ENCODE measurements at places on chromosomes 11 and 22.

- H3K4me3 ChIP-seq = no peak overlapping the region
- DNase-seq = no peak
- no peak overlapping the region for H3K27ac ChIP-seq
- H3K27me3 ChIP-seq = peaks cover 2% of the 10 kb centered on the region
Observed at GRCh38 chr22:44385781-44386180, 73.0 kb upstream of the SHISAL1 start.

GRCh38 chr11:30565027-30565426, 21.1 kb downstream of the MPPED2 start:
- H3K4me1 ChIP-seq = no peaks in the 10 kb centered on the region
- H3K27me3 ChIP-seq = no peaks in the 10 kb centered on the region
- H3K36me3 ChIP-seq = no peaks in the 10 kb centered on the region
- H3K27ac ChIP-seq = no peak overlapping the region
- no peak overlapping the region for H3K4me3 ChIP-seq

DNA sequence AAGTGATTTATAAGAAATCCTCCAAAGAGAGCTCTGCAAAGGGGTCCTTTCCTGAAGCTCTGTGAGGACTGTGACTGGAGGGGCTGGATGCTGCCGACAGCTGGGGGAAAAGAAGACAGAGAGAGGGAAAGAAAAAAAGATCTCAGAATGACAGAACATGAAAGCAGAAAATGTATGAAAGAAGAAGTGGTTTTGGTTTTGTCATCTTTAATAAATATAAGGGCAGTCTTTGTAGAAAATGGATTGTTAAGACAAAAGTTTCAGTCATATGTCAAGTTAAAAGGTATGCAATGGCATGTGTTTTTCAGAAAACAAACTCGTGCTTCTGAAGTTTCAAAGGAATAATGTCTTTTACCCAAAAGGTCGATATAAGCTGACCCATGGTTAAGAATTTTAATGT, 105.5 kb downstream of the CCDC83 start:
- H3K4me3 ChIP-seq = no peak overlapping the region
- no peak for DNase-seq
- no peaks in the 10 kb centered on the region for H3K4me1 ChIP-seq
- H3K27me3 ChIP-seq = no peaks in the 10 kb centered on the region
- no peak overlapping the region for H3K27ac ChIP-seq

- no peak overlapping the region for H3K4me3 ChIP-seq
- no peak overlapping the region for H3K27ac ChIP-seq
- H3K36me3 ChIP-seq = no peaks in the 10 kb centered on the region
- DNase-seq = no peak
- no peaks in the 10 kb centered on the region for H3K4me1 ChIP-seq
Observed at GRCh38 chr11:90284171-90284570, 61.3 kb upstream of the CHORDC1 start.

DNA sequence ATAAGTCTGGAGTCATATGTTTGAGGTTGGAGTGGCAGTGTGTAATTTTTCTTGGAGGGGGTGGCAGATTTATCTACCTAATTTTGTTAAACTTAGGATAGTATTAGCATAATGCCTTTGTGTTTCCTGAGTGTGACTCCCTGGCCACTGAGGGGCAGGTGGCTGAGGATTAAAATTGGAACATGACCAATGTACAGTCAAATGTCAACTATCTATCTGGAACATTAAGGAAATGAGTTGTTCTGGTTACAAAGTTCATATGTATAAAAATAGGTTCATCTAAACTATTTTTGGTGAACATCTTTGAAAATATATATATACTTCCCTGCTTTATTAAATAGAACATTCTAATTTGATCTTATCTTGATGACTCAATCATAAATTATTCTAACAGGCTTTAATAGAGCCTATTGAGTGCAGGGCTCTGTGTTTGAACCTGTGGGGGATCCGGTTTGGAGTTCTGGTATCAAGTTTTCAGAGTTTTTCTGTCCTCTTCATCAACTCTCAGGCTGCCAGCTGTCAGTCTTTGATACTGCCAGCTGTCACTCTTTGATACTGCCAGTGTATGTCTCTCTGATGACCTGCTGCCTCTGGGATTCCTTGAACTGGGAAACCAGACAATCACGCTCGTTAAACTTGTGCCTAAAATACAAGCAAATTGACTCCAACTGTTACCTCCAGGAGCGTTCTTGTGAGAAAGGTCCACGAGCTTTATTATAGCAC, 309.6 kb downstream of the METTL15 start:
- no peaks in the 10 kb centered on the region for H3K36me3 ChIP-seq
- H3K27me3 ChIP-seq = no peaks in the 10 kb centered on the region
- no peak for DNase-seq
- H3K27ac ChIP-seq = no peak overlapping the region
- H3K4me3 ChIP-seq = no peak overlapping the region

- no peak overlapping the region for H3K4me3 ChIP-seq
- no peak for DNase-seq
- peaks cover 10% of the 10 kb centered on the region for H3K27me3 ChIP-seq
- H3K27ac ChIP-seq = no peak overlapping the region
Observed at GRCh38 chr11:86670181-86670580, 2.2 kb downstream of the ME3 start.

DNA sequence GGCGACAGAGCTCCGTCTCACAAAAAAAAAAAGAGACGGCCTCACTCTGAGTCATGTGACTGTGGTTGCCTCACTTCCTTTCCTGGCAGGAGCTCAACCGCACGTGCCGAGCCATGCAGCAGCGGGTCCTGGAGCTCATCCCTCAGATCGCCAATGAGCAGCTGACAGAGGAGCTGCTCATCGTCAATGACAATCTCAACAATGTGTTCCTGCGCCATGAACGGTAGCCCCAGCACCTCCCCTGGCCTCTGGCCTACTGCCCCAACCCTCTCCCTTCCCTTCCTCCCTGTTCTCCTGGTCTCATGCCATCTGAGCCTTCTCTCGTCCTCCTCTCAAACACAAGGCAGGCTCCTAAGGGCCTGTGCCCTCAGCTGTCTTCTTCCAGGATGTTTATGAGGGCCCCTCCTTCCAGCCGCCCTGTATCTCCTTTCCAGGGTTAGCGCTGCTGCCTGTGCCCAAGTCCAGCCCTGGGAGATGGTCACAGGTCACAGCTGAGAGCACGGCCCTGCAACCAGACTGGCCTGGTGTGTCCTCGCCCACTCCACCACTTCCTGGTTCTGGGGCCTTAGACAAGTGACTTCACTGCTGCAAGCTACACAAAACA, 30.7 kb downstream of the TOM1 start:
- no peak overlapping the region for H3K4me3 ChIP-seq
- H3K36me3 ChIP-seq = peaks cover 62% of the 10 kb centered on the region
- no peaks in the 10 kb centered on the region for H3K27me3 ChIP-seq
- peaks cover 38% of the 10 kb centered on the region for H3K4me1 ChIP-seq
- peak; percentile 86 for DNase-seq

DNA sequence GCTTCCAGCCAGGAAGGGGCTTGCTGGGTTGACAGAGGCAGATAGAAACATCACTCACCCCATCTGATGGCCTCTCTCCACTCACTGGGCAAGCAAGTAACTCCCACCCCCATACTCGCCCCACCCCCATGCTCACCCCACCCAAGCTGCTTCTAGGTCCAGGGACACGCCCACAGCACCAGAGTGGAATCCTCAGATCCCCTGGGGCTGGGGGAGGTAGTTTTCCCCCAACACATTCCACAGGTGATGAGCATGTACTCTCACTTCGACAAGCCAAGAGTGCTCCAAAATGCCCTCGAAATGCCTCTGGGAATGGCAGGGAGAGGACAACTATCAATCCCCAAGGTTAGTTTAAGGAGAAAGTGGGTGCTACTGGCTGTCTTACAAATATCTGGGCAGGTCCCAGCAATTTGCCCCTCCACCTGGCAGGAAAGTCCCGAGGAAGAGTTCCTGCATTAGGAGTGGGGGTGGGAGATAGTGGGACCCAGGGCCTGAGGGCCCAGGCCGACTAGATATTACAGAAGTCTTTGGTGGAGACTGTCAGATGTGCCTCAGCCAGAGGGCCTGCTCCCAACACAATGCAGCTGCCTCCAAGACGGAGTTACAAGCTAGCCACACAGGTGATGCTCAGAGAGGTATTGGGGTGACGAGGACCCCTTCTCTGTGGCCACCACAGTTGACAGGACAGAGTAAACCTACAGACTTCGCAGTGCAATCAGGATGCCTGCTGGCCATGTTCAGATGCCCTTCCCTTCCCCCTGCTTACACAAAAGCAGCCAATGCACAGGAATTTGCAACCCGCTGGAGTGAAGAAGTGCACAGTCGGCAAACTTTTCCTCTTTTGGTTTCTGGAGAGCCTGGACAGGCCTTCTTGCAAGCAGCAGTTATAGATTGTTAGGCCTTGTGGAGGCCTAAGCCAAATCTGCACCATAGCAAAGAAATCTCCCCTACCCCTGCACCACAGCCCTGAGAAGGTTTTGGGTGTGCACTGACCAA, 2.9 kb upstream of the LMO1 start:
- no peak overlapping the region for H3K27ac ChIP-seq
- H3K4me1 ChIP-seq = peaks cover 23% of the 10 kb centered on the region
- no peak overlapping the region for H3K4me3 ChIP-seq
- peaks cover 24% of the 10 kb centered on the region for H3K27me3 ChIP-seq
- no peaks in the 10 kb centered on the region for H3K36me3 ChIP-seq

- no peaks in the 10 kb centered on the region for H3K4me1 ChIP-seq
- no peaks in the 10 kb centered on the region for H3K27me3 ChIP-seq
- no peak overlapping the region for H3K27ac ChIP-seq
- H3K4me3 ChIP-seq = no peak overlapping the region
- DNase-seq = no peak
- no peaks in the 10 kb centered on the region for H3K36me3 ChIP-seq
Observed at GRCh38 chr11:2762451-2762850, 62.7 kb upstream of the KCNQ1OT1 start.

DNA sequence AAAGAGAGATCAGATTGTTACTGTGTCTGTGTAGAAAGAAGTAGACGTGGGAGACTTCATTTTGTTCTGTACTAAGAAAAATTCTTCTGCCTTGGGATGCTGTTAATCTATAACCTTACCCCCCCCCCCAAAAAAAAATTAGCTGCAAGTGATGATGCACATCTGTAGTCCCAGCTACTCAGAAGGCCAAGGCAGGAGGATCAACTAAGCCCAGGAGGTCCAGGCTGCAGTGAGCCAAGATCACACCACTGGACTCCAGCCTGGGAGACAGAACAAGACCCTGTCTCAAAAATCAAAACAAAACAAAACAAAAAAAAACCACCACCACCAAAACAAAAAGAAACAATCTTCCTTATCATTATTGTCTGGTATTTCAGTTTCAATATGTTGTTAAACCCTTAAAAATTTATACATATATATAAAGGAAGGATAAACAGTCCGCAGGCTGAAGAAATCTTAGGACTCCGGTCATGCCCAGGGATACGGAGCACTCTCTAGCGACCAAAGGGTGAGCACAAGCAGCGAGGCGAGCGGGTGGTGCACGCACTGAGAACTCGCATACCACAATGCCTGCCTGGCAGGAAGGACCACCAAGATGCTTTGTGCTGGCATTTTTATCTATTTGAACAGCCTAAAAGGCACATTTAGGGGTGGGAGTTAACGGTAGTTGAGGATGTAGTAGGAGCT, 6.4 kb downstream of the POLDIP3 start:
- no peak for DNase-seq
- H3K27me3 ChIP-seq = no peaks in the 10 kb centered on the region
- peaks cover 36% of the 10 kb centered on the region for H3K36me3 ChIP-seq
- peaks cover 40% of the 10 kb centered on the region for H3K4me1 ChIP-seq

- H3K27me3 ChIP-seq = no peaks in the 10 kb centered on the region
- no peaks in the 10 kb centered on the region for H3K36me3 ChIP-seq
- H3K4me3 ChIP-seq = no peak overlapping the region
- DNase-seq = no peak
- H3K27ac ChIP-seq = no peak overlapping the region
Observed at GRCh38 chr11:58965246-58965985, 26.1 kb downstream of the GLYATL1 start.

DNA sequence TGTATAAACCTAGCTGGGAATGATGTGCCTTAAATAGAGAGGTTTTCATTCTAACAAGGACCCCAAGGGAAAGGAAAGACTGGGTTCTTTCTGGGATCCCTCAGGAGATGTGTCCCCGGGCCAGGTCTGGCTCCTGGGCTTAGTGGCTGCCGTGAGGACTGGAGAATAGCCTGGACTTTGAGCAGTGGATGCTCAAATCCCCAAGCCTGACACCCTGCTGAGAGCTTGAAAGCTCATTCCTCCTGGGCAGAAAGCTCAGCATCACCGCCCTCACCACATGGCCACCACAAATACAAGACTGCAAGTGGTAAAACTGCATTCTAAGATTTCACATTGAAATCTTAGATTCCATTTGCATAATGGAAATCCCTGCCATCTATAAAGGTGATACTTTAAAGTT, 79.4 kb upstream of the NARS2 start:
- no peak overlapping the region for H3K27ac ChIP-seq
- no peak overlapping the region for H3K4me3 ChIP-seq

GRCh38 chr22:33109514-33110430, 51.6 kb upstream of the SYN3 start:
- H3K27ac ChIP-seq = no peak overlapping the region
- DNase-seq = no peak
- no peaks in the 10 kb centered on the region for H3K4me1 ChIP-seq
- no peaks in the 10 kb centered on the region for H3K27me3 ChIP-seq
- no peaks in the 10 kb centered on the region for H3K36me3 ChIP-seq
- H3K4me3 ChIP-seq = no peak overlapping the region

DNA sequence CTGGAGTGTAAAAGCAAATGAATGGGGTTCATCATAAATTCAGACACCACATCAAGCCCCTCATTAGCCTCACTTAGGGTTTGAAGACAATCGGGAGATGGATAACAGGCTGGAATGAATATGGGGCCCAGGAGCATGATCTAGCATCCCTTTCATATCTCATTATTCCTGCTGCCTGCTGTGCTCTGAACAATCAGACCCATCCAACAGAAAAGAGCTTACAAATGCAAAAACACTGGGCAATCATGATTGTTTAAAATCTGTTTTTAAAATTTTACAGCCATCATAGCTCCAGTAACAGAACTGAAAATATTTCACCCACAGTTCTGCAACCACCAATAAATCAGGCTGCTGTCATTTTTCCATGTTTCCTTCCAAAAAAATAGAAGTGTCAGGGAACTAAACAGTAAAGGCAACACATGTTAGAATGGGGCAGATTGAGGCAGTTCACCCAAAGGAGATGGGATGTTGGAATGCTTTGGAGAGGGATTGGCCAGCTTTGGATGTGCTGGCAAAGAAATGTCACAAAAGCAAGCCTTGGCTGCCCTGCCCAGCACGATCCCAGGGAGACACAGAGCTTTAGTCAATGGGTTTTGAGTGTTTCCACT, 47.8 kb upstream of the BMAL1 start:
- no peak overlapping the region for H3K4me3 ChIP-seq
- no peaks in the 10 kb centered on the region for H3K36me3 ChIP-seq
- no peak for DNase-seq
- peaks cover 12% of the 10 kb centered on the region for H3K27me3 ChIP-seq
- H3K4me1 ChIP-seq = no peaks in the 10 kb centered on the region
- H3K27ac ChIP-seq = no peak overlapping the region

Data from CD4-positive, CD25-positive, alpha-beta regulatory T cell (primary cell).